ENCODE measurements at places on chromosomes 1 and 21.
A peak's percentile ranks its signal among the peaks of the same experiment; 100 is the strongest.

- no peak for DNase-seq
These were observed 69.4 kb downstream of the NTPCR start for GRCh38 chr1:233019778-233020325.

GRCh38 chr21:42351626-42352440 is 1.0 kb upstream of the TFF2 start:
- DNase-seq = no peak

DNA sequence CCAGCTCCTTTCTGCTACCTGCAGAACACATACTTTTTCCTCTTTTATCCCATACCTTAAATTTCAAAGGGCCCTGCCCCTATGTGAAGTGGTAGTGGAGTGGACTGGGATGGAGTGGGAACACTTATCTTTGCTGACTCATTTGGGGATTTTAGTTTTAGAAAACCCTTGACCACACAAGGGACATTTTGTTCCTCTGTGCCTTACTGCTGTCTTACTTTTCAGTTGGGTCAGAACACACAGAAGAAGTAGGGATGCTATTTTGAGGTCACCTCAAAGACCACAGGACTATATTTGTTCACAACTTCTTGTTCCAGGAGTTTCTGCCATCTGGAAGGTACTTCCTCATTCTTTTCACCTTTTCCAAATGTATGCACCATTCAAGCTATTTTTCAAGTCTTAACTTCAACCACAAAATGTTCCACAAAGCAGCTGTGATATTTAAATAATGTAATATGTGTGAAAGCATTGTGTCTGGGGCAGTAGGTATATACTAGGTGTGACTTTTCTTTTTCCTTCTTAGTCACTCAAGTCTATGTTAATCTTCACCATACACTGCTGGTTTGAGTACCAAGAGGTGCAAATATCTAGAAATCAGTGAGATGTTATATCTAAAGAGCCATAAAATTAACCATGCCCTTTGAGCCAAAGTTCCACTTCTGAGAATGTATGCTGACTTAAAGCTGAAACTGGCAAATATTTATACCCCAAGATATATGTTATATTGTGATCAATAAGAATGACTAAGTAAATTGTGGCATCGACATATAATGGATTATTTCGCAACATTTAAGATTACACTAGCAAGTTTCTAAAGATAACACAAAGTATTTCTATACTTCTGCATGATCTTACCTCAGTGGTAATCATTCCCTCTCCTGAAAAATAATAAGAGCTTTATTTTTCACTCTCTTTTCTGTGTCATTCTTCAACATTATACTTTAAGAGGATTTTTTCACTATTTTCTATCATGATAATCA is 308.5 kb downstream of the MRPL39 start:
- no peak for DNase-seq

GRCh38 chr1:235567812-235568503 is 63.7 kb upstream of the B3GALNT2 start:
- no peak for DNase-seq

DNA sequence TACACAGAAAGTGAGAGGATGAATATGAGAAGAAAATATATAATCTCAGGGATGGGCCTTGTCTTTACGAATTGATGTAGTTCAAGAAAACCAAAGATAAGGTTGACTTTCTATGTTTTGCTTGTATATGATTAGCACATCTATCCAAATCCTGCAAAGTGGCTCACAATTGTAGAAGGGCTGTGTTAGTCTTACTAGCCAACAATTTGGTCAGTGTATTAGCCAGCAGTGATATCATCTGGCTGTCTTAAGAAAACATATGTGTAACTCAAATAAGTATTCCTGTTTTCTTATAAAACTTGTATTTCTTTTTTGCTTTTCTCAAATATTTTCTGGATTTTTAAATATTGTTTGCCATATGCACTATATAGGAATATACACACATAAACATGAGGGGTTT is 5.5 kb downstream of the SDCCAG8 start:
- DNase-seq = no peak

- DNase-seq = no peak
These were observed 20.2 kb downstream of the CAPZB start for GRCh38 chr1:19465123-19465522.

GRCh38 chr1:41045740-41046139 is 24.2 kb upstream of the SLFNL1 start:
- no peak for DNase-seq

DNA sequence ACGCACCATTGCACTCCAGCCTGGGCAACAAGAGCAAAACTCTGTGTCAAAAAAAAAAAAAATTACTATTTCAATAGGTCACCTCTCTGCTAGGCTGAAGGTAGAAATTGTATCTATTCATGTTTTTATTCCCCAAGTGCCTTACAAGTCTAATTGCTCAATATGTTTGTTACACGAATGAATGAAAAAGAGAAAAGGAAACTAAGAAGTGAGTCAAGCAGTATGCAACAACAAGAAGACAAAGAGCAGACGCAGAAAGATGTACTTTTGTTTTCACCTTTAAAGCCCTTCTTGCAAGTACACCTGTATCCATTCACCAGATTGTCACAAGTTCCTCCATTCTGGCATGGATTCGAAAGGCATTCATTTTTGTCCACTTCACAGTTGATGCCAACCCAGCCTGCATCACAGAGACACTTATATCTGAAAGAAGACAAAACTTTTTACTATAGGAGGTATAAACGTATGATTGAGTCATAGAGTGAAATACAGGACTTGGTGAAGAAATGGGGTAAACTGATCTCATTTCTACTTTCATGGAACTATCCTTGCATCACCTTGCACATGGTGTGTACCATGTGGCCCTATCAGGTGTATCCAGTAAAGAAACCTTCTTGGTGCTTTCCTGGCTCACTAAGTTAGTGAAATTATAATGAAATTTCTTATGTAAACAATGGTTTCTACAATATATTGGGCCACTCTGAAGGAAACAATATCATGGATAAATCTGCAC is 57.1 kb upstream of the ADAM30 start:
- no peak for DNase-seq

- DNase-seq = no peak
These were observed at the start of gene C8B for GRCh38 chr1:56965916-56966697. Gene C8B, minus strand, starts transcription at chr1:56966015. Its CDS starts 67 bp downstream, at chr1:56965948.

DNA sequence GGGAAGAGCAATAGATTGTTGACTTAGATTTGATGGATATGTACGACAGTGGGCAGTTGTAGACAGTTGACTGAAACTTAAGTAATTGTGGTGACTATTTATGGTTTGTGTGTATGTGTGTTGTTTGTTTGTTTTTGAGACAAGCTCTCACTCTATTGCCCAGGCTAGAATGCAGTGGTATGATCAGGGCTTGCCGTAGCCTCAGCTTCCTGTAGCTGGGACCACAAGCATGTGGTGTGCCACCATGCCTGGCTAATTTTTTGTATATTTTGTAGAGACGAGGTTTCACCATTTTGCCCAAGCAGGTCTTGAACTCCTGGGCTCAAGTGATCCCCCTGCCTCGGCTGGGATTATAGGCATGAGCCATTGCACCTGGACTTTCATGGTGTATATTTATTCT is 9.8 kb downstream of the SDHC start:
- DNase-seq = no peak

DNA sequence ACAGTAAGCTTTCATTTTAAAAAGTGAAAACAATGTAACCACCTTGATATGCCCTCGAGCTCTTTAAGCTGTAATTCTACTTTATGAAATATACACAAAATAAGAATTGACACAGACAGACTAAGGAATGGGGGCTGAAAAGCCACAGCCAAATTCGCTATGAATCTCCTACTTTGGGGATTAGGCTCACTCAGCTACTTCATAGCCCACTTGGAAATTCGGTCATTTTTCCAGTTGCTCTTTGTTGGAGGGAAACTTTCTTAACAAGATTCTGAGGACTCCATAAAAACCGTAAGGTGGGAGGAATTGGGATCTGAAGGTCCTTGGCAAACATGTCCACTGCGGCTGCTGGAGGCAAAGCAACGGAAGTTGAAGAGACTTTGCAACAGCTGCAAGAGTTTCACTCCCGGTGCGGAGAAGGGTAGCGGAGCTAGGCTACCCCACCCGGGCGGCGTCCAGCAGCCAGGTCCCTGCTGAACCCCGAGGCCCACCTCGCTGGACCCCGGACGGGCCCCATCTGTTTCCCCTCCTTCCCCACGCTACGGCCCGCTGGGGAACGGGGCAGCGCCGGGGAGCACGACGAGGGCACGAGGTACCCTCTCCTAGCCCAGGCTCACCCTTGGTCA is 634 bp downstream of the MYCBP start:
- DNase-seq = no peak

- no peak for DNase-seq
These were observed 30.2 kb downstream of the OPTC start for GRCh38 chr1:203524152-203524551.

DNA sequence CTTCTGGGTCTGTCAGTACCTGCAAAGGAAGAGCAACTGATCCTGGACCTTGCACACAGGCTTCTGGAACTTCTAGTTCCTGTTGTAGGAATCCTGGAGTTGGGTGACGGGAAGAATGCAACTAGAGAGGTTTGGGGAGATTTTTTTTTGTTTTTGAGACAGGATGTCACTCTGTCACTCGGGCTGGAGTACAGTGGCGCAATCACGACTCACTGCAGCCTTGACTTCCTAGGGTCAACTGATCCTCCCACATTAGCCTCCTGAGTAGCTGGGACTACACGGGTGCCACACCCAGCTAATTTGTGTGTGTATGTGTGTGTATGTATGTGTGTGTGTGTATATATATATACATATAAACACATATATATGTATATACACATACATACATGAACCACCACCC is 18.8 kb downstream of the ENTREP3 start:
- no peak for DNase-seq

GRCh38 chr1:177913762-177914540 is 55.9 kb downstream of the SEC16B start:
- no peak for DNase-seq

- no peak for DNase-seq
These were observed 99.6 kb upstream of the COG2 start for GRCh38 chr1:230542681-230543080.

GRCh38 chr1:213783893-213784292 is 203.9 kb upstream of the PROX1 start:
- no peak for DNase-seq

- DNase-seq = no peak
These were observed 7.1 kb upstream of the PHLDA3 start for GRCh38 chr1:201475915-201476669.

- no peak for DNase-seq
These were observed at the start of gene MSH4 for GRCh38 chr1:75796376-75797272. Gene MSH4, plus strand, starts transcription at chr1:75796882. Its CDS starts 104 bp downstream, at chr1:75796986.

GRCh38 chr1:243452092-243452491 is 196.3 kb downstream of the SDCCAG8 start:
- no peak for DNase-seq

DNA sequence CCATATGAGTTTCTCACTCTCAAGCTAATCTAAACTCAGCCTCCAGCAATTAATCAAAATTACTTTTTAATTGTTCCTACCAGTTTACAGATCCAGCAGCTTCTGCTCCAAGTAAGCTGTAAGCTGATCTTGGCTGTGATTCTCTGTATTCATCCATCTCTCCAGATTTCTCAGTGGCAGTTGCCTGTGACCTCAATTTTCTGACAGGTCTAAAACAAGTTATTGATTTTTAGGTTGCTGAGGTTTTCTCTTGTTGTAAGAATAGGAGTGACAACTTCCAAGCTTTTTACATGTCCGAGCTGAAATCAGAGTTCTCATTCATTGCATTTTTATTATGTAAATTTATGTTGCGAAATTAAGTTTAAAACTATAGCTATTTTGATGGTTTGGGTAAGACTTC is 1044.4 kb downstream of the PLA2G4A start:
- no peak for DNase-seq

DNA sequence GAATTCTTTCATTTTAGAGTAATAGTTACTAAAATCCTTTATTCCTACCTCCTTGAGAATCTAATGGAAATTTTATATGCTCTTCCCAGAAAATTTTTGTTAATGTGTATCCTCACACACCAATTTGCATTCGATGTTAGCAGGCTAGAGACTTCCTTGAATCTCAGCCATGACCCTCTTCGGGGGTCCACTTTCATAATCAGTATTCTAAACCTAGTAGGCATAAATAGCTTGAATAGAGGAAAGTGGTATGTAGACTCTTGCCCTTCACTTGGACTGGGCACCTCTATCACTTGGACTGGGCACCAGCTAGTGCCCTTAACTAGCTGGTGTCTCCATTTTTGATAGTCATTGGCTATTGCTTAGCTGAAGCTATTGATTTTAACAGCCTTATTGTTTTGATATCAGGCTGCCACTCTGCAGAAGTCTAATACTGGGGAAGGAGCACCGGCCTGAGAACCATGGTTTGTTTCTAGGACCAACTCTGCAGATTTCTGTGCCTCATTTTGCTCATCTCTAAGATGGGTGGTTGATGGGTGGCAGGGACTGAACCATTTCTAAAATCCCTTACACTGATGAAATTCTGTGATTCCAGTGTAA is 42.8 kb downstream of the MRPL39 start:
- no peak for DNase-seq

GRCh38 chr1:110605446-110605845 is 712 bp downstream of the KCNA2 start:
- no peak for DNase-seq

GRCh38 chr1:229803626-229804217 is 177.7 kb downstream of the URB2 start:
- DNase-seq = no peak

DNA sequence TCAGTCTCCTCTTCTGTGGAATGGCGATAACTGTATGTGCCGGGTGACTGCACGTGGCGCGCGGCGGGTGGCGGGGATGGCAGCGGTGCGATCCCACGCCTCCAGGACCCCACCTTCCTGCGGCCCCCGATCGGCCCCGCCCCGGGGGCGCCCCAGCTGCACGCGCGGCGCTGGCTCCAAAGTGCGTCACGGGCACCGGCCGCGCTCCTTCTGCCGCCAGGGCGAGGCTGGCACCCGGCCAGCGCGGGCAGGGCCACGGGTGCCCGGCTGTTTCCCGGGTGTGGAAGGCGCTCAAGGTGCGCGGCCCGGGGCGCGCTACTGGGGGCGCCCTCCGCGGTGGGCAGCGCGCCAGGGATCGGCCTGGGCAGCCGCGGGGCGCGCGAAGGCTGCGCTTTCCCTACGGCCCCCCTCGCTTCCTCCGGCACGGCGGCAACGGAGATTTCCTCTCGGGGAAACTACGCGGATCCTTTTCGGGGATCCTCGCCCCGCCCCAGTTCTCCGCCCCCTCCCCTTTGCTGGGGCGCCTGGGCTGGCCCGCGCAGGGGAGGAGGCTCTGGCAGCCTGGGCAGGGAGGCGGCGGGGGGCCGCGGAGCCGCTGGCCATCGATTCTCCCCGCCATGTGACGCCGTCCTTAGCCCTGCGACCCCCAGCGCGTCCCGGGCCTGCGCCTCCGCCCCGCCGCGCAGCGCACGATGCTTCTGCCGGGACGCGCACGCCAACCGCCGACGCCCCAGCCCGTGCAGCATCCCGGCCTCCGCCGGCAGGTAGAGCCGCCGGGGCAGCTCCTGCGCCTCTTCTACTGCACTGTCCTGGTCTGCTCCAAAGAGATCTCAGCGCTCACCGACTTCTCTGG is at the start of gene EVA1C:
TSS of gene EVA1C (plus strand) at position 545 of the 853 bp plus-strand sequence. CDS start at position 693, 148 bp downstream.
- DNase-seq = peak; percentile 55

- no peak for DNase-seq
These were observed 120.2 kb upstream of the SLC45A1 start for GRCh38 chr1:8197493-8198282.

- DNase-seq = no peak
These were observed 64.4 kb downstream of the SDCCAG8 start for GRCh38 chr1:243320224-243320623.

Data from stimulated activated CD4-positive, alpha-beta T cell treated with anti-CD3 and anti-CD28 coated beads, Interleukin-15, amount 100 ng/mL, for 1 hour (primary cell).